ENCODE measurements at places on chromosomes 3 and 15.

DNA sequence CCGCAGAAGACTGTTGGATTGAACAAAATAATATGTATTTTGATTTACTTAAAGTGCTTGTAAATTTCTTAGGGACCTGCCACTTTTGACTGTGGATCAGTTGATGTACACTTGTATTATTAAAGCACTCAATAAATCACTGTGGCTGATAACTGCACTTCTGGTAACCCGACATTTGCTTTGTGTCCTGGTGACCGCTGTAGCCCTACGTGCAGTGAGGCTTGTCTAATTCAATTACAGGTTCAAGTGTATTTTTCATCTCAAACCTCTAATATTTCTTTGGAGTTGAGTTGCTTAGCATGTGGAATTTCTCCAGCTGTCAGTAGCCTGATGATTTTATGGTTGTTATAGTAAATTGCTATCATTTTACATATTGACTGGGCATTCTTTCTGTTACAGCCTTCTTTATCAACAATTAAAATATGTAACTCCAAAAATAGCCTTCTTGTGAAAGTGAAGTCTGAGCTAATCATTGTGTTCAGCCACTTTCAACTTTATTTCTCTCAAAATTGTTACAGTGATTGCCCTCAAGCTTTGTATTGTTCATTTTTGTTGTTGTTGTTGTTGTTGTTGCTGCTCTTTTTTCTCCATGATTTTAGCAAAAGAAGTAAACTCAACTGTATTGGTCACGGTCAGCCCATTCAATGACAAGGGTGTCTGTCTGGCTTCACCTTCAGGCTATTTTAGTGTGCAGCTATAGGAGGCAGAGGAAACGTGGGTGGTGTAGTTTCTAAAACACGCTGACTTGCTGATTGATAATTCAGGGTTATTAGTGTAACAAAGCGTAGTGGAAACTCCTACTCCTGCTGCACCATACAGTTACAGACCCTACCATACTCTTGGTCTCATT is 215.1 kb upstream of the UBE2E1 start:
- no peak for DNase-seq

GRCh38 chr15:97077975-97078374 is 747.5 kb downstream of the NR2F2 start:
- no peak for DNase-seq

- DNase-seq, result no peak
Measured at GRCh38 chr3:183816681-183817510, 8.5 kb downstream of the MAP6D1 start.

GRCh38 chr3:139311557-139311956 is 32.3 kb upstream of the MRPS22 start:
- no peak for DNase-seq

DNA sequence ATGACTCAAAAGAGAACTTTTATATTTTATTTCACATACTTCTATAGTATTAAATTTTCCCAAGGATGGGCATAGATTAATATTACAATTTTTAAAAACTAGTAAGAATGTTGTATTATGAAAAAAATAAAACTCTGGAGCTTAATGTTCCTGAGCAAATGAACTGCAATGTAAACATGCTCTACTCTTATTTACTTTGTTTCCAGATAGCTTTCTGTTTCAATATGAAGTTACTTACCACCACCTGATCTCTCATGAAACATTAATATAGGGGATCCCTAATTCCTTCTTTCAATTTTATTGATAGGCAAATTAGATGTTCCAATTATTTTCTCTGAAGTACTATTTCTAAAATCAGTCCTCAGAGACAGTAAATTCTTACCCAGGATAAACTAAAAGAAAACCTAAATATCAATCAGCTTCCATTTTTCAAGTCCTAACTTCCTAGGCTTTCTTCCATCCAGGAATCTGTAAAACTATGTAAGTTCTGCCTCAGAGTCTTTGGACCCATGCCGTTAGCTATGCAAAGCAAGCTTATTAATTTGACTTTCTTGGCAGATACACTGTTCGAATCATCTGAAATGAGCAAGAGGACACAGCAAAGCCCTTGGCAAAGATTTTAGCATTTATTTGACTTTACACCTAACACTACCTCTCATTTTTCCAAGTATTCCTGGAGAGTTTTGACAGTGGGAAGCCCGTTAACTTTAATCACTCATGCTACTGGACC is 93.2 kb downstream of the PLCH1 start:
- no peak for DNase-seq

- DNase-seq, result peak; percentile 75
Measured at GRCh38 chr3:77530870-77531269, 491.0 kb downstream of the ROBO2 start.

DNA sequence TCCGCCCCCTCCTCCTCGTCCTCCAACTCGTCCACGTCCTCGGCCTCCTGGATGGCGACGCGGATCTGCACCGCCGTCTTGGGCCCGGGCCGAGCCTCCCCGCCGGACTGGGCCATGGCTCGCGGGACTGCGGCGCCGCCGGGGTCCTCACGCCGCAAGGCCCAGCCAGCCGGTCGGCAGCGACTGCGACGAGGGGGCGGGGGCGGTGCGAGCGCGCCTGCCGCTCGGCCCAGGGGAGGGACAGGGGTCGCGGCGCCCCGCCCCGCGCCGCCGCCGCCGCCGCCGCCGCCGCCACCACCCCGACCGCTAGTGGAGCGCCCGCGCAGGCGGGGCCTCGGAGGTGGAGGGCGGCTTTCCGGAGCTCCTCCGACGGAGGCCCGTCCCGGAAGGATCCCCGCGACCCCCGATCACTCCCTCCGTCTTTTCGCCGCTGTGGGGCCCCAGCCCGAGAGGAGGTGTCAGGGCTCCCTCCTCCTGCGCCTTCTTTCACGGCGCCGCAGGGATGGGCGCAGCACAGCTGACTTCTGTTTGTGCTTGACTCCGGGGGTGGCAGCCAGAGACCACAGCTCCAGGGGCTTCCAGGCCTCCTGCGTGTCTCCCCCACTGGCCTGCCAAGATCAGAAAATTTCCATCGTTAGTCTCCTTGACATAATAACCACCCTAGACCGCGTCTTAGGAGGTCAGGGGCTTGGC is at the start of gene LARP6:
TSS of gene LARP6 (minus strand) at position 185 of the 693 bp plus-strand sequence. CDS start at position 116, 69 bp downstream.
- peak; percentile 77 for DNase-seq

DNA sequence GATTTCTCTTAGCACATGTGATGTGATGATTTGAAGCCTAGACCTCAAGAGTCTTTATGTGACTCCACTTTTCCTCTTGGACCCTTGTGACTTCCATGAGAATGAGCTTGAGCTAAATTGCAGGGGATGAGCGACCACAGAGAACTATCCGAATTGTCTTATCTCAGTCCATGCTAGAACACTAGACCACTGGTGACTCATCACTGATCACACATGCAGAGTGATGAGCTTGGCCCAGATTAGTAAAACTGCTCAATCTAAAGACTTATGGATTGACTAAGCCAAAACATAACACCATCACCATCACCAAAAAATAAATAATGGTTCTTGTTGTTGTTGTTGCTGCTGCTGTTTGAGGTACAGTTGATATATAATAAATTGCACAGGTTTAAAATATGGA is 114.1 kb upstream of the CFAP20DC start:
- DNase-seq, result peak; percentile 5

- no peak for DNase-seq
Measured at GRCh38 chr15:85168642-85169173, 187.1 kb downstream of the PDE8A start.

- peak; percentile 27 for DNase-seq
Measured at GRCh38 chr15:99155961-99156443, 51.1 kb downstream of the SYNM start.

- peak; percentile 90 for DNase-seq
Measured at GRCh38 chr3:149969110-149969939, 1.4 kb downstream of the PFN2 start.

GRCh38 chr15:68504681-68505170 is 72.8 kb upstream of the ITGA11 start:
- no peak for DNase-seq

GRCh38 chr3:123670743-123671142 is 85.9 kb upstream of the HACD2 start:
- DNase-seq, result no peak

GRCh38 chr3:37136067-37136466 is 38.3 kb downstream of the LRRFIP2 start:
- DNase-seq, result peak; percentile 84

GRCh38 chr3:196688349-196688748 is 23.7 kb downstream of the CEP19 start:
- DNase-seq, result peak; percentile 71

DNA sequence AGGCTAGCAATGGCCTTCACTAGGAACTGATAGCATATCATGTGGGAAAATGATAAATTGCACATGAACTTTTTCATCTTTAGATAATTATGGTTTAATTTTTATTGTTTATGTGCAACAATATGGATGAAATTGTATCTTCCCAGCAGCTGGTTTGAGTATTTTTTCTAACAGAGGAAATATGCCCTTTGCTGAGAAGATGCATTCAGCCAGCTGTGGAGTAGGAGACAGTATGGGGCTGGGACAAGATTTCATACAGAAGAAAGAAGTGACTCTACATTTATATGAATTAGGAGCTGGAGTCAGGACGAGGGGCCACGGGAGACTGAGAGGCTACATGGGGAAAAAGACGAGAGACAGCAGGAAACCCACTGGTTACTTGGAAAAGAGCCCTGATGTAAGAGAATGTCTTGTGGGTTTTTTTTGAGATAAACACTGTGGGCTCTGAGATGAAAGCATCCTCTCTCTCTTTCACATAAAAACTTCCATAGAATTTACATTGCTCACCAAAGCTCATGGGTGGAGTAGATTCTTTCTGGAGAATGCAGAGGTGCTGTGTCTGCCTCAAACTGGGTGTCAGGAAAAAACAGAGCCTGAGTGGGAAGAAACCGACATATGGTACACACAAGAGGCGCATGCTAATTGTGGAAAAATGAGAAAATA is 115.2 kb upstream of the PDZRN3 start:
- DNase-seq, result peak; percentile 70

GRCh38 chr15:44692659-44693058 is 18.5 kb downstream of the PATL2 start:
- no peak for DNase-seq

- DNase-seq, result peak; percentile 30
Measured at GRCh38 chr3:185332026-185332735, 30.8 kb upstream of the MAP3K13 start.

DNA sequence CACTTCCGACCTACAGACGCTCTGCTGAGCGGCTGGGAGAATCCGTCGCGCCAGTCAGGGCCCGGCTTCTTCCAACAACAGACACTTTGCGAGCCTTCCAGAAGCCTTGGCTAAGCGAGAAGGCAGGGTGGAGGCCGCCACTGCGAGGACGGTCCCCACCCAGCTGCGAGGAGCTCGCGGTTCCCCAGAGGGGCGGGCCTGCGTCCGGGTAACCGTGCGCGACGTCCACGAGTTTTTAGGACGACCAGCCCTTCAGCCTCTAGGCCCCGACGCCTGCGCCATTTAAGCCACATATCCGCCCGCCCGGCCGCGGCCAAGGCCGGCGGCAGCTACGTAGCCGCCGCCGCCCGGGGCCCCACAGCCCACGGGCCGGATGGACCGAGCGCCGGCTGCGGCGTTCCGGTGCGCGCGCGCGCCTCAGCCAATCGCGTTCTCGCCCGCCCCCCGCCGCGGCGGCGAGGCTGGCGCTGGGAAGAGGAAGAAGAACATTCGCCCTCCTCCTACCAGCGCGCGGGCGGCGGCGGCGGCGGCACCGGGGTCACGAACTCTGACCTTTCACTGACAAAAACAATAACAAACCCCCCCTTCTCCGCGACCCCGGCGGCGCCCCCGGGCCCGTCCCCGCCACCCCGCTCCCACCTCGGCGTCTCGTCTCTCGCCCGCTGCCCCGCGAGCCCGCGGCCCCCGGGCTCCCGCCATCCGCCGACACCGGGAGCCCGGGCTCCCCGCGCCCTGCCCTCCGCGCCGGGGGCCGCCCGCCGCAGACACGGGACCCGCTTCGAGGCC is at the start of gene NR2C2:
TSS of gene NR2C2 (plus strand) at position 484 of the 786 bp plus-strand sequence. CDS start 56,332 bp downstream, outside the sequence.
- peak; percentile 85 for DNase-seq

DNA sequence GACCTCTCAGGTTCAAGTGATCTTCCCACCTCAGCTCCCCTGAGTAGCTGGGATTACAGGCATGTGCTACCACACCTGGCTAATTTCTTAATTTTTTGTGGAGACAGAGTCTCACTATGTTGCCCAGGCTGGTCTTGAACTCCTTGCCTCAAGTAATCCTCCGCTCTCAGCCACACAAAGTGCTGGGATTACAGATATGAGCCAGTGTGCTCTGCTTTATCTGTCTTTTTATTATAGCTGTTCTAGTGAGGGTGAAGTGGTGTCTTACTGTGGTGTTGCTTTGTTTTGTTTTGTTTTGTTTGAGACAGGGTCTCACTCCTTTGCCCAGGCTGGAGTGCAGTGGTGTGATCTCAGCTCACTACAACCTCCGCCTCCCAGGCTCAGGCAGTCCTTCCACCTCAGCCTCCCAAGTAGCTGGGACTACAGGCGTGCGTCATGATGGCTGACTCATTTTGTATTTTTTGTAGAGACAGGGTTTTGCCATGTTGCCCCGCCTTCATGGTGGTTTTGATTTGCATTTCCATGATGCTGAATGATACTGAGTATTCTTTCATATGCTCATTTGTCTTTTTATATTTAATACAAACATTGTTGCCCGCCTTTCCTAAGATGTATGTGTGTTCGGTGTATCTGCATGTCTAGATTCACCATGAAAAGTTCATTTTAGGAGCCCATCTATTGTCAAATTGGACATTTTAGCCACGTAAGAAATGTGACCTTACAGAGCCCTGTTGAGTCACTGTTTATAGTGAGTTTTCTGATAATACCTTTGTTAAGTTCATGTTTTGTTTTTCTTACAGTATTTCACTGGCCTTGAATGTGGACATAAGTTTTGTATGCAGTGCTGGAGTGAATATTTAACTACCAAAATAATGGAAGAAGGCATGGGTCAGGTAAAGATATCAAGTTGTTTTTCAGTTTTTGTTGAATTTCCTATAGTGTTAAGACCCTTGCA is 80.6 kb downstream of the ARIH1 start:
- DNase-seq, result peak; percentile 32

Measured in fibroblast of skin of scalp (primary cell).